ENCODE measurements at places on chromosomes 11 and 22. TPM values are rescaled to one million over a fixed set of nuclear protein-coding genes. Genes with fewer than 3 reads are reported as not detected.

The IGSF9B gene
- 1.3 TPM for total RNA-seq

The TEX54 gene
- total RNA-seq, result not detected

The CAPN1 gene
- total RNA-seq, result 116 TPM

The STIM1 gene
- total RNA-seq, result 27.1 TPM

The MMP1 gene
- 0.87 TPM for total RNA-seq
